ENCODE measurements at places on chromosomes 16 and 17.

- no peak for DNase-seq
Observed at GRCh38 chr17:82134101-82134500, 36.1 kb upstream of the FASN start.

GRCh38 chr16:54538276-54538675 is 251.7 kb upstream of the IRX3 start:
- no peak for DNase-seq

GRCh38 chr16:82583422-82583821 is 43.3 kb upstream of the CDH13 start:
- DNase-seq: no peak

- DNase-seq: no peak
Observed at GRCh38 chr17:17243163-17243562, 6.2 kb upstream of the FLCN start.

GRCh38 chr16:63539276-63539675 is 1503.0 kb upstream of the CDH8 start:
- DNase-seq: no peak

DNA sequence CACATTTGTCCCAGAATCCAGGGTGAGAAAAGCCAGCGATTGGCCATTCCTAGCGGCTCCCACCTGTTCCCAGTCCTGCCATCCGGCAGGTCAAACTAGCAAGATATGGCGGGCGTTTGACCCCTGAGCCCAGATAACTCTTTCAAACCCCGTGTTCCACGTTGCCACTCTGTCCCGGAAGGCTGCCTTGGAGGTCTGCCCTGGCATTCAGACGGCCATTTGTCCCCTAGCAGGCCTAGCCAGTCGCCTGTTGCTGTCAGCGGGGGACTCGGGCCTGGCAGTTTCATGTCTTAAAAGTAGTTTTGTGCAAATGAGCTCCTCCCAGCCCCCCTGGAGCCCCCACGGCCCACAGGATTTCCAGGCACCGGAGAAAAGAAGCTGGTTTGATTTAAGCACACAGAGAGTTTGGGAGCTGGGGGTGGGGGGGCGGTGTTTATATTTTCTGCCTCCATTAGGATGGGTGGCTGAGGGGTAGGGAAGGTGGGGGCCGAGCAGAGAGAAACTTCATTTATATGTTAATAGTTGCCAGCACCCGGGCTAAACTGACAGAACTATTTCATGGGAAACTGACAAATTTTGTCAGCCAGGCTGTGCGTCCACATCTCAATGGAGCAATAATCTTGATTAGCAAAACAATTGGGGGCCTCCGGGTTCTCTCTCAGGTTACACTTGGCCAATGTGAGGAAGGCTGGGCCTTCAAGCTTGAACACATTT is 240.9 kb upstream of the SALL1 start:
- no peak for DNase-seq

- DNase-seq: no peak
Observed at GRCh38 chr16:82990155-82990554, 363.4 kb downstream of the CDH13 start.

GRCh38 chr17:21445091-21445650 is 69.0 kb downstream of the KCNJ12 start:
- no peak for DNase-seq

GRCh38 chr16:75169899-75170405 is 21.6 kb downstream of the ZFP1 start:
- no peak for DNase-seq

DNA sequence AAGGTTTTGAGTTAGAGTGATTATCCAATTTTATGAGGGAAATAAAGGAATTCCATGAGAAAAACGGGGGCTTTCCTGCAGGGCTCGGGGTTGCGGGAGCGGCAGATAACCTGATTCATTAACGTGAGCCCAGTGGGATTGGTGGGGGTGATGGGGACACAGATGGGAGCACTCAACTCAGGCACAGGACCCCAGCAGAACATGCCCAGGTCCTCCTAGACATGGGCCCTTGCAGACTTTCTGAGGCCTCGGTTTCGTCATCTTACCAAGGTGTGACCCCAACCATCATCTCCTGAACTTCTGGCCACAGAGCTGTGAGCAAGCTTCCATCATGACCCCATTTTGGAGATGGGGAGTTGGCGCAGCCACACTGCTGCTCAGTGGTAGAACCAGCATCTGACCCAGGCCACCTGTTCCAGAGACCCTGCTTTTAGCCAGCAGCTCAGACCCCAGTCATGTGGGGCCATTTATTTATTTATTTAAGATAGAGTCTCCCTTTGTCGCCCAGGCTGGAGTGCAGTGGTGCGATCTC is 22.3 kb downstream of the CARHSP1 start:
- DNase-seq: no peak
